Adrenal gland (tissue), 19 donors: ENCODE measurements at places on chromosomes 2 and 18.

DNA sequence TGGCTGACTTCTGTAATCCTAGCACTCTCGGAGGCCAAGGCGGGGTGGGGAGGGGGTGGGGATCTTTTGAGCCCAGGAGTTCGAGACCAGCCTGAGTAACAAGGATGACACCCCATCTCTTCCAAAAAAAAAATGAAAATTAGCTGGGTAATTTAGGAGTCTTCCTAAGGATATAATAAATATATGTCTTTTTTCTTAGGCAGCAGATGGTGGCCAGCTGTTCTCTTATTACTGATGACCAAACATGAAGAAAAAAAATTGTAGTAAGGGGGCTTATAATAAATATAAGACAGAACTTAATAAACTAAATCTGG, 4.2 kb upstream of the IMPA2 start:
- DNase-seq: no peak

GRCh38 chr2:29014331-29014730, 33.2 kb downstream of the TOGARAM2 start:
- DNase-seq: no peak

- no peak for DNase-seq
Measured at GRCh38 chr2:168594778-168595177, 138.7 kb downstream of the CERS6 start.

- DNase-seq: no peak
Measured at GRCh38 chr18:5975111-5976002, 80.0 kb upstream of the TMEM200C start.

DNA sequence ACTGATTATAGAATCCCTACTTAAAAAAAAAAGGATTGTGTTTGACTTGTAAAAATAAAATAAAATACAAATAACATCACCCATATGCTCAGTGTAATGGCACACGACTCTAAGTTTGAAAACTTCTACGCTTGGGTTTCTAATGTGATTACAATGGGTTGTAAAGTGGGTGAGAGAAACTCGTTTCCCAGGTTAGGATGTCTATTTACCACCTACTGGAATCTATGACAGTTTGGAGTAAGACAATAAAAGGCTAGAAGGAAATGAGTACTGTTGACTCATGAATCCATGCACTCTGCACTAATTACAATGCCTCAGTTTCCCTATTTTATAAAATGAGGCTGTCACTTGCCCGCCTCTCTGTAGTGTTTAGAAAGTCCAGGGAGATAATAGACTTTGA, 204.2 kb upstream of the FBXO11 start:
- no peak for DNase-seq

DNA sequence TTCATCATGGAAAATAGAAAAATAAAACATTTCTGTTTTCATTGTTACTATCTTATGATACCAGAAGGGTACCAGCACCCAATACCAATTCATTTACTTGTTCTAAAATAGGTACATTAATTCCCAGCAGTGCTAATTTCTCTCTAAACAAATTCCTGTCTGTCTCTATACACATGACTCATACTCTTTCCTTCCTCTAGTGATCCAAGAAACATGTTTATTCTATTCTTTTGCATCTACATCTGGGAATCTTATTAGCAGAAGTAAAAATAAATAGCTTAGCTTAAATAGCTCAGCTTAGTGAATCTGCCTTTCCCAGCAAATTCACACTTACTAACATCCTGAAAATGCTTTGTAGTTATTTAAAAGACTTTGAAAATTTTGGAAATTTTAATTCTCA, 84.5 kb upstream of the MAPRE2 start:
- no peak for DNase-seq

DNA sequence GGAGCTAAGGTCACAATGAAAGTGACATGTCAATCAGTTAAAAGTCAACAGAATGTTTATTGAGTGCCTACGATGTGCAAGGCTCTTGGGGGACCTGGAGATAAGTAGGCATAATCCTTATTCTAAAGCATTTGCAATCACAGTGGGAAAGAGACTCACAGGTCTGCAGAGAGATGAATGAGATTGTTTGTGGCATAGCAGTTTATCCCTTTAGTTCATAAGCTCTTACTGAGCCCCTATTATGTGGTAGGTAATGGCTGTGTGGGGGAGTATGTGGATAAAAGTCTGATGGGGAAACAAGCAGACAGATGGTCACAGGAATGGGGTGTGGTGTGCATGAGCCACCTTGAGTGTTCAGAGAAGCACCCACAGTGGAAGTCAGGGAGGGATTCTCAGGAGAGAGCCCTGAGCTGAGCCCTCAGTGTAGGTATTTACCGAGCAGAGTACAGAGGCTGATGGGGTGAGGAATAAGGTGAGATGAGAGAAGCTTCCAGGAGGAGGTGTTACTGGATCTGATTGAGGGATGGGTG, 48.1 kb downstream of the EMILIN2 start:
- DNase-seq: no peak

DNA sequence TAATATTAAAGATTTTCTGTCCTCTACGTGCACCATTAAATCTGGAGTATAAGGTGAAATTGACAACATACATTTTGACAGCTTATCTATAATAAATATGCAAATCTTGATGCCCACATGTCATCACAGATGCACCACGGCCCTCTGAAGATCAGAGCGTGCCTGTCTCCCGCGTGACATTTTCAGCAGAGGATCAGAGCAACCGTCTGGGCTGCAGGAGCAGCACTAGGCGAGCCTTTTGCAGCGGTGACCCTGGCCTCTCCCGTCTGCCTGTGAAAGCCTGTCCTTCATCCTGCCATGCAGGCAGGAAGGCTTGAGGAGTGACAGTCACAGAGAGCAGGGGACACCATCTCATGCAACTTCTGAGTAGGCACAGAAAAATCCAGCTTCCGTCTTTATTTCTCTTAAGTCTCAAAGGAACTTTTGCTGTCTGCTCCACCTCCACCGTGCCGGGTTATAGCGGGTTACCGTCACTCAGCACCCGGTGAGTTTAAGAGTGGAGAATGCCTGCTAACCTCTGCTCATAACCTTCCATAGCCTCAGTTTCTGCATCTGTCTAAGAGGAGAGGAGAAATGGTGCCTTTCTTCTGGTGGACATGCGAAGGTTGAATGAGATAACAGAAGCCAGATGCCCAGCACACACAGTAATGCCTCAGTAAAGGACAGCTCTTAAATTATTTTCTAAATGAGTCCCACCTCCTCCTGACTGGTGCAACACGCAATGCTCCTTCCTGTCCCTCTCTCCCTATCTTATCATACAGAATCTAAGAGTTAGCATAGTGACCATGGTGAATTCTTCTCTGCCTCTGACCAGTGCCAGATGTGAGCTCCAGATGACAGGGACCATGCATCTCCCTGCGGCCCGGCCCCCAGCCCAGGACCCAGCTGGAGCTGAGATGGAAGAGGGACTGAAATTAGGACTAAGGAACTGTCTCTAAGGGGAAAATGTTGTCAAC, 43.8 kb downstream of the CELF4 start:
- DNase-seq: no peak

- DNase-seq: peak; percentile 70
Measured at GRCh38 chr18:51196811-51197660, 445 bp downstream of the MEX3C start.

DNA sequence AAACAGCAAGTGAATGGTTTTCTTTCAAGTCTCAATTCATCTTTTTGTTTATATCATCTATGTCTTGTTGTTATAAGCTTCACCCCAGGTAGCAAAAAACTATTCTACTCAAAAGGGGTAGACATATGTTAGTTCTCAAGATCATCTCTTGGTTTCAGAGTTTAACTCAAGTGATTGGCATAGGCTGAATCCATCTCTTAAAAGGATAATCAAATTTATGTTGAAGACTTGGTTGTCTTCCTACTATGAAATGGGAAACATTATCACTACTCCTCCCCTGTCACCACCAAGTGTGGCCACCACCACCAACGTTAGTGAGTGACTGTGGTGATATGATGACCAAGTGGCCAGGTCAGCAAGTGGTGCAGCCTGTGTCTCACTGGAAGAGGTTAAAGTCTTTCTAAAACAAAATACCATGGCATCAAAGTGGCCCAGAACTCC, 1.5 kb downstream of the IL1B start:
- no peak for DNase-seq
